ENCODE measurements at places on chromosomes 3 and 15. TPM values are rescaled to one million over a fixed set of nuclear protein-coding genes. Genes with fewer than 3 reads are reported as not detected.

DNA sequence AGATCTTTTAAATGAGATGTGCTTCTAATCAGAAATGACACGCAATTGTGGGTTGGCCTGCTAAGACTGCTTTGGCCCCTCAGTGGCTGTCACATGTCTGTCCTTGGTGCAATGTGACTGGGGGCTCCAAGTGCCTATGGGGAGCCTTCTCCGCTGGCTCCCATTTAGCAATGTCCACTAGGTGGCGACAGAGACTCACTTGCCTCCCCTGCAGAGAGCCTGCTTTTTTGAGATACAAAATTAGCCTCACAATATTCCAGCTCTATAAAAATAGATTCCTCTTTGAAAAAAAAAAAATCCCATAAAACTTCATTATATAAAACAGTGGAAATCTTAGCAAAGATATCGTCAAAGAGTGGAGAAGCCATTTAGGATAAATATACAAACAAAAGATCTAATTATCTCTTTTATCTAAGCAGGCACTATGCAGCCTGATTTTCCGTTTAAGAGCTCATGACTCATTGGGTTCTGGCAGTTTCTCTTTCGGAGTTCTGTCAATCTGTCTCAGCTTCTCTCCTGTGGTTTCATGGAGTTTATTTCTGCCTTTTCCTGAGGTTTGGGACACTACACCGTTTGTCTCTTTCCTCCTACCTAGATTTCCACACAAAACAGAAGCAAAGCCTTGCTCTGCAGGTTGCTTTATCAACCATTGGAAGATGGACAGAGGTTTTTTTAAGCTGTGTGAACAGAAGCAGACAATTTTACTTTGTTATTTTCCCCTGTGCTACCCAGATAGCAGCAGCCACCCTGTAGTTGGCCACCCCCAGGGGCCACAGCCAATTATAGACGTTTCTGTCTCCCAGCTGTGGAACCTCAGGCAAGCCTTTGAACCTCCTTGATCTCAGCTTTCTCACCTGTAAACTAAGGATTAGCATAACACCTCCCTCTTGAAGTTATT lies 68.4 kb upstream of the TNFAIP8L3 start:
- DNase-seq: peak; percentile 76

- no peak for DNase-seq
Measured at GRCh38 chr3:47019201-47019600, 39.7 kb downstream of the NBEAL2 start.

DNA sequence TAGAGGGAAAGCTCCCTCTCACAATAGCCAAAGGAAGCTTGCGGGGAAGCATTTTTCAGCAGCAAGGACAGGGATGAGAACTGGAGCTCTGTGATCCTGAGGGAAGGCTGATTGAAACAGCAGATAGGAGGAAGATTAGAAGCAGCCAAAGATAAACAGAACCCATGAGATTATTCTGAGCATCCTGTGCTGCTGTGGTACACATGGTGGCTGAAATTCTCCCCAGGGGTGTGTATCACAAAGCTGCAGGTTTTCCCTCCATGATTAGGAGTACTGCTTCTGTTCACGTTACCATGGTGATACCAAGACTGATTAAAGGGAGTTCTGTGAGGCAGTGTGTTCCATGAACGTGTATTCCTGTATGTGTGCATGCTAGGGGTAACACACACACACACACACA lies 30.3 kb upstream of the PSMD6 start:
- no peak for DNase-seq

The GNAI2 gene
- total RNA-seq: 297 TPM

- no peak for DNase-seq
Measured at GRCh38 chr15:97196048-97197014, 764.2 kb upstream of the ARRDC4 start.

The TMF1 gene
- 18.8 TPM for total RNA-seq

The SERPINI2 gene
- total RNA-seq: not detected

DNA sequence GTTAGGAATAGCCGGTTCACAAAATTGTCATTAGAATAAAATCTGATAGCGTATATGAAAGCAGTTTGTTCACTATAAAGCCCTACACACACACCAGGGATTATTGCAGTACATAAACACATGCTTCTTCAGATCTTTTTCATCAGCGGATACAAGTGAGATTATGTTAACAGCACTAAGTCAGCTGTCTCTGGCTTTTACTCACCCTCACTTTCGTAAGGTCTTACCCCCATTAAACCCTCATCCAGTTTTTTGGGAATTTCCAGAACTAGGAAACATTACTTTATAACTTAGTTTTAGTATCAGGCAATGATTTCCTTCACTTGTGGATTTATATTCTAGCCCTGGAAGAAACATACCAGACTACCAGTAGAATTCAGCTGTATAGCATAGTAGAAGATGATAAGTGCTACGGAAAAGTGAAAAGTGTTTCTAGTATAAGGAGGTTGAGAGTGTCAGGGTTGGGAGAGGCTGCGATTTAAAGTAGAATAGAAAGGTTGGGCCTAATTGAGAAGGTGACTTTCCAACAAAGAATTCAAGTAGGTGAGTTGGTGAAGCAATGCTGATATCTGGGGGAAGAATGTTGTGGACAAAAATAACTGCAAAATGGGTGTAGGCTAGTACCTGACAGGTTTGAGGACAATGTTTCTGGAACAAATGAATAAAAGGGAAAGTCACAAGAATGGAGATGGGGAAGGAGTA lies 22.7 kb downstream of the TMEM207 start:
- no peak for DNase-seq

GRCh38 chr15:89018207-89018606 lies 70.0 kb upstream of the ABHD2 start:
- no peak for DNase-seq

The SETD2 gene
- total RNA-seq: 59.1 TPM

DNA sequence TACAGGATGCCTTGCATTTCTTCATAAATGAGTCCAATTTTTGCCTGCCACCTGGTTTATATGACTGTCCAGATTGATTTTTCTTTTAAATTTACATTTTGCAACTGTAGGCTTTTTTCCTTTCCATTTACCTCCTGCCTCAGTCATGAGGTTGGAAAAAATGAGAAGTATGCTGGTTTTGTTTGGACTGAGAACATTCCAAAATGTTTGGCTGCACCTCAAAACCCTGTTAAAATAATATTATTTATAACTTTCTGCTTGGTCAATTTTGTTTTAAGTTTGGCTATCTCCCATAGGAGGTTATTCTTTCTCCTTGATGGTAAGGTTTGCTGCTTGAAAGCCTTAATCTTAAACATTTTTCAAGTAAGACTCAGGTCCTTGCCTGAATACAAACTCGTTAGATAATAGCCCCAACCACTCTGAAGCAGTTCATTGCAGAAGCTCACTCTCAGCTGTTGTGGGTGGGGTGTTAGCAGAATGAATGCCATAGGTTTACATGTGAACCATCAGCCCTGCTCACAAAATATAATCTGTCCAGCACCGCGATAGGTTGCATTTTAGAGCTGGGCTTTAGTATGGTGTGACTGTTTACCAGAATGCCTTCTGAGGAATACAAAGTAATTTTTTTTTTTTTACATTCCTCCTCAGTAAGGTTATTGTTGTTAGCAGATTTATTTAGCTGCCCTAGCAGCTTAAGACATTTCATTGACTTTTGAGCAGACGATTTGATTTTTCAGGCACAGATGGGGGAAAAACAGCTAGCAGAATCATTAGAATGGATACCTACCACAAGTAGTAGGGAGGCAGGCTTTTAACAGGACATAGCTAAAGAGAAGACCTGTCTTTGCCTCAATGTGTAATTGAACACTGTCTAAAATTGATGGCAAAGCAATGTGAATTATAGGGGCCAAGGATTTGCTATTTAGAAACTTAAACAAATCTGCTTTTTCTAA lies 630.8 kb upstream of the KCNMB2 start:
- DNase-seq: no peak

DNA sequence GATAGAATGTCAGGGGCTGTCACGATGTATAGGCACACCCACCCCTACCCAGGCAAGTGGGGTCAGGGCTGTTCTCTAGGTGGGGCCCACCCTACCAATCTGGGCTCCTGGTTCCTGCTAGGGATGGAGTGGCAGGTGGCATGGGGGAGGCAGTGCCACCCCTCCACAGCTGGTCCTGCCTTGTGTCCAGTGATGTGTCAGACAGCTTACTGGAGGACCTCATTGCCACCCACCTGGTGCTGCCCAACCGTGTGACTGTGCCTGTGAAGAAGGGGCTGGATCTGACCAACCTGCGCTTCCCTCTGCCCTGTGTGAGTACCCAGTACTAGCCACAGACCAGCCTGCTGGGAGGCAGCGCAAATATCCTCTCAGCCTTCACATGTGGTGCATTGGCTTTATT lies 27.5 kb downstream of the ESYT3 start:
- DNase-seq: no peak
